Kidney epithelial cell (primary cell): ENCODE measurements at places on chromosomes 5 and 9. TPM values are rescaled to one million over a fixed set of nuclear protein-coding genes. Genes with fewer than 3 reads are reported as not detected.
A peak's percentile ranks its signal among the peaks of the same experiment; 100 is the strongest.

- no peak for DNase-seq
Measured at GRCh38 chr5:64690417-64691151, at the start of gene SHISAL2B. SHISAL2B (plus strand) TSS chr5:64690503; CDS start chr5:64690624, 121 bp downstream.

- peak; percentile 4 for DNase-seq
Measured at GRCh38 chr5:9726931-9727330, 96.8 kb upstream of the TAS2R1 start.

- peak; percentile 55 for DNase-seq
Measured at GRCh38 chr5:103918668-103919367, 356.2 kb upstream of the NUDT12 start.

- no peak for DNase-seq
Measured at GRCh38 chr5:388266-389196, 54.4 kb upstream of the EXOC3 start.

GRCh38 chr5:121719255-121719654 lies 132.4 kb upstream of the FTMT start:
- no peak for DNase-seq

DNA sequence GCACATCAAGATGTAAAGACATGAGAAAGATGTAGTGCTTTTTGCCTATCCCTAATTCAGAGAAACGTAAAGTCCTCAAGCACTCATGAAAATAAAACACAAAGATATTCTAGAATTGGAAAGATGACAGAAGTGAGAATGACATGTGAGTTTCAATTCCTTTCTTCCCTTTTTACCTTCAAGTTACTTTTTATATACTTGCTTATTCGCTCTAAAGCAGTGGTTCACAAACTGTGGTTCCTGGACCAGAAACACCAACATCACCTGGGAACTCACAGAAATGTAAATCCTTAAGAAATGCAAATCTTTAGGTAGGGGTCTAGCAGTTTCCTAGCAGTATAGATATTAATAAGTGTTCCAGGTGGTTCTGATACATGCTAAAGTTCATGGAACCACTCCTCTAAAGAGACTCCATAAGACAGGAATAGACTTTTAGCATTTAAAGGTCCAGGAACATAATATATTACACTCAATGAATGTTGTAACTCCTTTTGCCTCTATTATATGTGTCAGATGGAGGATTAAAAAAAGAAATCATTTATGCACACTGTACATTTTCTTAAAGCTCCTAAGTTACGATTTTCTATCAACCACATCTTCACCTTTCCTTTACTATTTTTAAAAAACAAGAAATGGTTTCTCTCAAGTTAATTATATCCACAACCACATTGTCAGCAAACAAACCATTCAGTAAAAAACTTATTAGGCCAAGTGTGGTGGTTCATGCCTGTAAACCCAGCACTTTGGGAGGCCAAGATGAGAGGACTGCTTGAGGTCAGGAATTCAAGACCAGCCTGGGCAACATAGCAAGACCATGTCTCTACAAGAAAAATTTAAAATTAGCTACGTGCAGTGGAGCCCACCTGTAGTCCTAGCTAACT lies 39.9 kb downstream of the ERP44 start:
- no peak for DNase-seq

The SHC3 gene
- 2.9 and 5.1 TPM in 2 replicates for total RNA-seq

The LCN1 gene
- total RNA-seq: not detected in 2 replicates
